T-helper 17 cell (primary cell): ENCODE measurements at places on chromosomes 1 and 21. TPM values are rescaled to one million over a fixed set of nuclear protein-coding genes. Genes with fewer than 3 reads are reported as not detected.
A peak's percentile ranks its signal among the peaks of the same experiment; 100 is the strongest.

SLC44A5 gene
- 1.1 TPM for total RNA-seq

SPRR2G gene
- not detected for total RNA-seq

MR1 gene
- 20.8 TPM for total RNA-seq

SYCP1 gene
- not detected for total RNA-seq

NUP210L gene
- 0.07 TPM for total RNA-seq

ZBTB40 gene
- 34.5 TPM for total RNA-seq

ZYG11B gene
- total RNA-seq: 13.5 TPM

DNA sequence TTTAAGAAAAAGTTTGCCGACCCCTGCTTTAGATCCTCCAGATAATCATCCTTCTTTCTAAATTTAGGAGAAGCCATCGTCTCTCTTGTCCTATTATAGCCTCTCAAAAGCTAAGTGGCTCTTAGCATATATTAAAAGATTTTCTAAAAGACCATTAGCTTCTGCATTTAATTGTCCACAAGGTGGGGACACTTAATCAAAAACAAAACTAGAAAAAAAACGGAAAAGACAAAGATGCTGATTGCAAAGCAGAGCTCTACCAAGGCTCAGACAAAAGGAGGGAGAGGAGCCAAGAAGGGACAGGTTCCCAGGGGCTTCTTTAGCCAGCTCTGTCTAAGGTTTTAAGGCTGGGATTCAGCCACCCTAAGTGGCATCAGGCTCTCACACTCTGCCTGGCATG is 128.3 kb upstream of the HMGB4 start:
- no peak for DNase-seq

GRCh38 chr1:27428316-27429028 is 36.0 kb downstream of the GPR3 start:
- DNase-seq: no peak

DNA sequence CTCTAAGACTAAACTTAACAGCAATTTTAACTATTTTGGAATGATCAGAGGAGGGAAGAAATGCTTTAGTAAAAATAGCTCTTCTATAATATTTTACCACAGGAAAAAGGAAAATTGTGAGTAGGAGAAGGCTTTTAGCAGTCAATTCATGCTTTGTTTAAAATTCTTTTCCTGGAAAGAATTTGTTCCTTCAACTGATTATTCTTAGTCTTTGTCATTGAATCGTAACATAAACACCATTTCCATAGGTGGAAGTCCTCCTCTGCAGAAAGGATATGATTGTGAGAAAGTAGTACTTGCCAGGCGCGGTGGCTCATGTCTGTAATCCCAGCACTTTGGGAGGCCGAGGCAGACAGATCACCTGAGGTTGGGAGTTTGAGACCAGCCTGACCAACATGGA is 11.9 kb upstream of the ACTA1 start:
- no peak for DNase-seq

DNA sequence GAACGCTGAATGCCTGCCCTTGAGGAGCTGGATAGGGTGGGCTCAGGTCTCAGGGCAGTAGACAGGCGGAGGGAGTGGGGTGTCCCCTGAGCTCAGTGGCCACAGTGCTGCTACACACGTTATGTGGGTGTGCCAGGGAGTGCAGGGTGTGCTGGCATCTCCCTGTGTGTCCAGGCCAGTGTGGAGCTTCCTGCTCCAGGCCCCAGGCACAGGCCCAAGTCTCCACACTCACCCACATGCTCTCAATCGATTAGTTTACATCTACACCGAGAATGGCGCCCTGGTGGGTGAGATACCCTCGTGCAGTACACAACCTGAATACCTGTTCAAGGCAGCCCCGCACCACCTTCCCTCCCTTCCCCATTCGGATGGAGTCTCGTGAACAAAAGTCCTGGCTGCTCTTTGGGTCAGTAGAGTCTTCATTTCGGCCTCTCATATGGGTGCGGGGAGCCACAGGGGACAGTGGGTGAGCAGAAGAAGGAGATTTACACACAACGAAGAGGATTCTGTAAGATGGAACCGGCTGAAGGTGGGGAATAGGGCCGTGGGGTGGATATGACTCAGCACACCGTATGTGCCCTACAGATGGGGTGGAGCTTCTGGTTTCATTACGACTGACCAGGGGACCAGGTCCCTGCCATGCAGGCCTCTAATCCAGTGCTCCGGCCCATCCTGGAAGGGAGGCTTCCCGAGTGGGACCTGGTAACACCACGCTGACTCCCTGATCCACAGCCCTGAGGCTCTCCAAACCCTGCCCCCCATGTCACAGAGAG is 93.3 kb downstream of the SPSB1 start:
- DNase-seq: no peak

DNA sequence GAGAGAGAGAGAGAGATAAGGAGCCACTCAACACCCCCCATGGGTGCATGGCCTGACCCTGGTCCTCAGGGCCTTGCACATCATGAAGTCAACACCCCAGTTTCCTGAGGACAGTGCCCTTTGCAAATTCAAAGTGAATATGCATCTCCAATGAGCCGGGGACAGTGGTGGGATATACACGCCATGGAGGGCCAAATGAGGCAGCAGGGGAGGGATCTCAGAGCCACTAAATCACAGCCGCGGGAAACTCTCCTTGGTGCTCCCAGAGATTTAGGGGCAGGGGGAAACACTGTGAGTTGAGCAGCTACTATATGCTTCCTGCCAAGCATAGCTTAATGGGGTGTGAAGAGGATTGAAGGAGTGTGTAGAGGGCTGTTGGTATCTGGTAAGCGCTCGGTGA is 35.5 kb downstream of the MATN1 start:
- DNase-seq: no peak

- DNase-seq: no peak
Observed at GRCh38 chr1:195733408-195733807, 874.8 kb downstream of the KCNT2 start.

DNA sequence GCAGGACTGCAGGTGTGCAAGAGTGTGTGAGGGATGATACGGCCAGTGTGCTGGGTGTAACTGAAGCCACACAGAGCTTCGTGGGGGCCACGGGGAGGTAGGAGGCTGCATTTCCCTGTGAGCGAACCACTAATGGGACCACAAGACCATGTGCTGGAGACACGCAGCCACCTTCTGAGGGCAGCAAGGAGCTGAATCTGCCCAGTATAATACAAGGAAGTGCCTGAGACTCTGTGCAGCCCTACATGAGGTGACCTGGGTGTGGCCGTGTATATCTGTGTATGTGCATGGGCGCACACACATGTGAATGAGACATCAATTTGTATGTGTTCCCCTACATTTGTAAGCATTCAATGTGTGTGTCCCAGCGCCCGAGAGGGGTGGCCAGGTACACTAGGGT is 50.8 kb downstream of the CHD5 start:
- DNase-seq: no peak

- no peak for DNase-seq
Observed at GRCh38 chr1:95504321-95504720, 270.3 kb downstream of the RWDD3 start.

GRCh38 chr1:115706587-115707425 is 61.7 kb downstream of the CASQ2 start:
- no peak for DNase-seq

- no peak for DNase-seq
Observed at GRCh38 chr1:172483448-172483847, 39.6 kb upstream of the PIGC start.

DNA sequence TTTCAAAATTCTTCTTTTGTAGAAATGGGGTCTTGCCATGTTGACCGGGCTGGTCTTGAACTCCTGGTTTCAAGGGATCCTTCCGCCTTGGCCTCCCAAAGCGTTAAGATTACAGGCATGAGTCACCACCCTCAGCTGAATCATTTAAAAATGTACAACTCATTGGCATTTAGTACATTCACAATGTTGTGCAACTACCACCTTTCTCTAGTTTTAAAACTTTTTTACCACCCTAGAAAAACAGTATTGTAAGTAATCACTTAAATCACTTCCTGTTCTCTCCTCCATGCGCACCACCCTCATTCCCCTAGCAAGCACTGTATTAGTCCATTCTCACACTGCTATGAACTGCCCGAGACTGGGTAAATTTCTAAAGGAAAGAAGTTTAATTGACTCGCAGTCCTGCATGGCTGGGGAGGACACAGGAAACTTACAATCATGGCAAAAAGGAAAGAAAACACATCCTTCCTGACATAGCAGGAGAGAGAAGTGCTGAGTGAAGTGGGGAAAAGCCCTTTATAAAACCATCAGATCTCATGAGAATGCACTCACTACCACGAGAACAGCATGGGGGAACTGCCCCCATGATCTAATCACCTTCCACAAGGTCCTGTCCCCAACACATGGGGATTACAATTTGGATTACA is 14.4 kb upstream of the THEM5 start:
- DNase-seq: no peak

GRCh38 chr1:202661136-202661845 is 49.0 kb downstream of the SYT2 start:
- DNase-seq: no peak

DNA sequence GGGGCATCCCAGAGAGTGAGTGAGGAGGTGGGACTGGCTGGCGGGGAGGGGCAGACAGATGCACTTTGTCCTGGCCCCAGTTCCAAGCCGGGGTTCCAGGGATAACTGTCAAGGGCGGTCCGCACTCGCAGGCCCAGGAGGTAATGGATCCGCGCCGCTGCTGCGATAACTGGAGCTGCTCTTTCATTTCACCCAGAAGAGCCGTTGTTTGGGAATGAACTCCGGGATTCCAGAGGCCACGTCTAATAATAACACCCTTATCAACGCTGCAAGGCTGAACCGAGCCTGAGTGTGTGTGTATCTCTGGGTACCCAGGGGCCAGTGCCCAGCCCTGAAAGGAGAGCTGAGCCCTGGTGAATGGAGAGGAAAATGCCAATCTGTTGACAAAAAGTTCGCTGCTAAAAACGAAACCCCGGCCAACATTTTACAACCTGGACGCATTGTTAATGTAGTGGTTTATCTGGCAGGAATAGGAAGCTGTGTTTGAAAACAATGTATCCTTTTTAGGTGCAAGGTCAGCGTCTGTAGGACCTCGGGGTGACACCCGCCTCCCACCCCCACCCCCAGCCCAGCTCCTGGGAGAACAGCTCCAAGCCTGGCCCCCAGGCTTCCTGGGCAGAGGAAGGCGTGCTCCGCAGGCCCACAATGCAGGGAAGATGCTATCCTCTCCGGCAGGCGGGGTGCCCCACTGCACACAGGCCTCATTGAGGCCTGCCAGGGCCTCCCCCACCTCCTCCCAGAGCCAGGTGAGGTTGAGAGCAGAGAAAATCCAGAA is 119.7 kb downstream of the PROX1 start:
- DNase-seq: no peak

DNA sequence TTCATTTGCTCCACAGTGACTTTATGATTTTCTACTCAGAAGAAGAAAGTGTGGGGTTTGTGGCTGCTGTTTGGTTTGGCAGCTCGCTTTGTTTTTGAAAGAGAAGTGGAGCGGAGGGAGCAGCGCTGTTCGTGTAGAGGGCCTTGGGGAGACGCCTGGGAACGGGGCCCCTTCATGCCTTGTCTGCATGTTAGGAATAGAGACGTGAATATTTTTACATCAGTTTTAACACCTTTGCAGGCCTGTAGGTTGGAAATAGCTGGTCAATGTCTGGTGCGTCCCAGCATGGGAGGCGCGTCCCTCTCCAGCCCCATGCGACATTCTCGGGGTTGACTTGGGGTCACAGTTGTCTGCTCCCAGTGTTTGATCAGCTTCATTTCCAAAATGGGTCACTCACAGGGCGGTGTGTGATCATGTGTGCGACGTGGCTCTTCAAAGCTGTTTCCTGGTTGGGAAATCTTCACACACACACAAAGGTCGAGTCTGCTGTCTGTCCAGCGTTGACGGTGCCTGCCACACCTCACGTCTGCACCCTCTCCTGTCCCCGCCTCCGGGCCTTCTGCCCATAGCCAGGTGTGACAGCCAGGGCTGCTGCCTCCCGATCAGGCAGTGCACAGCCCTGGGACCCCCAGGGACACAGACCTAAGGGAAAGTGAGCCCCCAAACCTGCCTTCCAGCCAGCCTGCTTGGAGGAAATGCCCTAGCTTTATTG is 149.2 kb downstream of the PSMG1 start:
- no peak for DNase-seq

GRCh38 chr1:47786316-47786715 is 210.9 kb downstream of the TRABD2B start:
- no peak for DNase-seq

DNA sequence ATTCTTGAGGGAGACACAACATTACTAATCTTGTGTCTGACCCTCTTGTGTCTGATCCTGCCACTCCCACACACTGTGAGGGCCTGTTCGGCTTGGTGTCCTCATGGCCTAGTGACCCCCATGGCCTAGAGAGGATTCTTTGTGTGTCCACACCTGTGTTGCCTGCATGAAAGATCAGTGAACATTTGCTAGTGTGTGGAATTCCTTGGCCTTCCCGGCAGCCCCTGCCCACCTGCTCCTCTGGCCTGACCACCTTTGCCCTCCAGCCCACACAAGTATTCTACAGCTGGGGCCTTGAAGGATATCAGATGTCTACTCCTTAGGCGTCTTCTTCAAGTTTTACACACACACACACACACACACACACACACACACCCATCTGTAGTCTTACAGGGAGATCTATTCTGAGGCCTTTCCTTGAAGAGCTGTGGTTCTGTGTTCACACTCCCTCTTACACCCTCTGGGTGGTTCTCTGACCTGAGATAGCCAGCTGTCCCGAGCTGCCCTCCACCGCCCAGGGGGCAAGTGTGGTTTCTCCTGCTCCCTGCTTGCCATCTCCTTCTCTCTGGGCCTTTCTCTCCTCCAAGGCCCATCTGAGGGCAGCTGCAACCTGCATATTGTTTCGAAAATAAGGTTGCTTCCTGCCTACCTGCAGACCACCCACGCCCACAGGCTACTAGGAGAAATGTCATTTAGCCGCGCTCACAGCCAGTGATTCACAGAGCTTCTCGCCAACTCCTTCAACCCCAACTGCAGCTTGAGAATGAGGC is 45.4 kb downstream of the CD247 start:
- DNase-seq: no peak

GRCh38 chr1:62384276-62385005 is 52.4 kb upstream of the USP1 start:
- no peak for DNase-seq

DNA sequence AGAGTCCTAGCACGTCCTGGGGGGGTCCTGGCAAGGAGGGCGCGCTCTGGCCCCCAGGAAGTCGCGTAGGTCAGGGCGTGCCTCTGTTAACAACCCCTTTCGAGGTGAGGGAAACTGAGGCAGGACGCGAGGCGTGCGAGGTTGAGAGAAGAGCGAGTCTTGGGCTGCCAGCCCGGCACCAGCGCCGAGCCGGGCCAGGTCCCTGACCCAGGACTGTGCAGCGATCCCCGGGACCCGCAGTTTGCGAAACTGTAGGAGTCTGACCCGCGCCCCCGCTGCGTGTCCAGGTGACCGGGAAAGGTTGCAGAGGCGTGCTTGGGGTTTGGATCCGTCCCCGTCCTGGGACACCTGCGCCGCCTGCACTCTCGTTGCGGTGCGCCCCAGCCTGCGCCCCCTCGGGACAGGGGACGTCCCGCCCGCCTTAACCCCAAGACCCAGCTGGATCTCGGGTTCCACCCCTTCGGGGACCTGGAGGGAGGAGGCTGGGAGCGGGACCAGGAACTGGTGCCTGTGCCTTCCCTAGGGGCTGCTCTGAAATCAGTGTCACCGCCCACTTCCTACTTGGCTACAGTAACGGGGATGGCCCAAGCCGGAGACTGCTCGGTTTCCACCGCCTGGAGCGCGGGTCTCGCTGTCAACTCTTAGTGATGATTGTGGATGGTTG is 493 bp downstream of the DISC1 start:
- peak; percentile 19 for DNase-seq

GRCh38 chr21:20207335-20207734 is 790.9 kb upstream of the NCAM2 start:
- no peak for DNase-seq
